GM19239 (cell line): ENCODE measurements at places on chromosomes 11 and 22.

- DNase-seq = no peak
These were observed 398.1 kb upstream of the API5 start for GRCh38 chr11:42913731-42914130.

DNA sequence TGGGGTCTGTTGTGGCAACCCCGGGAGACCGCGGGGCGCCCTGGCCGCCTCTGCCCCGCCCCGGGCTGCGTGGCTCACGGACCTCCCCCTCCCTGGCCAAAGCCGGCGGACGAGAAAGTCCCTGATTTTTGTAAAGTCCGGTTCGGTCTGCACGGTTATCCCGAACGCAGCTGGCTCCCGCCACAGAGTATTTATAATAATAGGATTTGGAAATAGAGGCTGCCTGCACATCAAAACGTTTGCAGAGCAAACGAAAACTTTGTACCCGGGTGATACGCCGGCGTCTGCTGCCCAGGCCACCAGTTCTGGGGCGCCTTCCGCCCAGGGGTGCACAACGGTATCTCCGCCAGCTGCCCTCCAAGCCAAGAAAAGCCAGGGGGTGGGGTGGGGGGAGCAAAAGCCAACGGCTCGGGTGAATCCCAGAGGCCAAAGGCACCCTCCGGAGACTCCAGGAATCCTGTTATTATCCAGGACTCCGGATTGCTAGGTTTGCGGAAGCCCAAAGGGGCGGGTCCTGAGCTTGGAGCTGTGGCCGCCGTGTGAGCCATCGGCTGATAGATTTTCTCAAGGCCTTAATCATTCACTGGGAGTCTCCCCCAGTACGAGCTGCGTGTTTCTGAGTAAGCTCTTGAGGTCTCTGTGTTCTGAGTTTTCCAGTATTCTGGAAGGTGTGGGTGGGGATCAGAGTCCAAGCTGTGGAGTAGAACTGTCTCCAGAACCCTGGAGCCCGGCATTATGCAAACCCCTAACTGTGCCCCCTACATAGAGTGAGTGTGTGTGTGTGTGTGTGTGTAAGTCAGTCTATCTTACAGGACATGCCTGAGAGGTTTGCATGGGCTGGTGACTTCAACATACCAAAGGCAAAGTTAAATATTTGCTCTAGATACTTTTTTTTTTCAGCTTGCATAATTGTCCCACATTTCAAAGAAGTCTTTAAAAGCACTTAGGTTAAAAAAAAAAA lies 673 bp upstream of the SHANK2 start:
- DNase-seq = peak; percentile 42

DNA sequence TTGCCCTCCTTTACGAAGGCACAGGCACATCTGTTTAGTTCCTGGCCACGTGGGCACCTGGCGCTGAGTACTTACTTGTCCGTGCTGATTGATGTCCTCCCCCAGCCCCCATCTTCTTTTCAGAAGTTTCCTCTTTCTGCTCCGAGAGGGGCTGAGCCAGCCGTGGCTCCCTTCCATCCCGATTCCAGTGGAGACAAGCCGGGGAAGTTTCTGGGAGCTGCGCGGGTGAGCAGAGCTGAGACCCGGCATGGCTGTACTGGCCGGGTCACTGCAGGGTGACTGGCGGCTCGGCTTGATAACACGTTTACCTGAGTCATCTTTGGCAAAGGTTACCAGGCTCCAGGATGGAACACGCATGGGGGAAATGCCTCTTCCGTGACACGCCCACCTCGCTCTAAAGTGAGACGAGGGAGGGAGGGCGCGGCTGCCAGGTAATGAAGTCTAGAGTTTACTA lies 45.4 kb upstream of the ATXN10 start:
- DNase-seq = no peak

DNA sequence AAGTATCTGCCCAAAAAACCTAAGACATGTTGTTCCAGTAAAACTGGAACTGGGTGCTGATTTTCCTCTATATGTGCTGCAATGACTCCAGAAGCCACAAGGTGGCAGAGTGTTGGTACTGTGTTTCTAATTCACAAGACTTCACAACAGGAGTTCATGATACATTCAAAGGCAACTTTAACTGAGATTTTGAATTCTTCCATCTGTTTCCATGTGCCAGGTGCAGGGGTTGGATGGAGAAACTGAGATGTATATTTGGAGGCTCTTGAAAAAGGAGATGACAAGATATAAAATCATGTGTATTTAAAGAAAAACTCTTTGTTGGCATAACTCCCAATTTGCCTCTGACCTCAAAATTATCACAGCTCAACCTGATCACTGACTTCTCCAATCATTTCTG lies 1098.6 kb upstream of the CCDC90B start:
- peak; percentile 2 for DNase-seq

DNA sequence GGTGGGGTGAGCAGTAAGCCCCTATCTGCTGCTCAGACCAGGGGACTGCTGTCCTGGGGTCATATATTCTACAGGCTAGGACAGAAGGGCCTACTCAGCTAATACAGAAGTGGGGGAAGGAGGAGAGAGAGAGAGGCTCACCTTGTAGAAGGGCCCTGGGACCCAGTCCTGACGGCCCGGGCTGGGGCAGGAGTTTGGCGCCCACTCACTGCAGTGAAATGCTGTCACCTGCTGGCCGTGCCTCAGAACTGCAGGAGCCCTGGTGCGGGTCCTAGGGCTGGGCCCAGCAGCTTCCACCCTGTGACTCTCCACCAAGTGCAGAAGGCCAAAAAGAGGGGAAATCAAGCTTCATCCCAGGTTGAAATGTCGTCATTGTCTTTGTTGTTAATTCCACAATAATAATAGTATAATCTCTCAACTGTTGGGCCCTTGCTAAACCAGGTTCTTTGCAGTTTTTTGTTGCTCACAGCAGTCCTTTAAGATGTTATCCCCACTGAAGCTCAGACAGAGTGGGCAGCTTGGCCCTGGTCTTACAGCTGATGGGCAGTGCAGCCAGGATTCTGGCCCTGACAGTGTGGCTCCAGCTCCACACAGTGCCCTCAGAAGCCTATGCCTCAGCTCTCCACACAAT lies 29.6 kb downstream of the TRIM29 start:
- DNase-seq = peak; percentile 88

DNA sequence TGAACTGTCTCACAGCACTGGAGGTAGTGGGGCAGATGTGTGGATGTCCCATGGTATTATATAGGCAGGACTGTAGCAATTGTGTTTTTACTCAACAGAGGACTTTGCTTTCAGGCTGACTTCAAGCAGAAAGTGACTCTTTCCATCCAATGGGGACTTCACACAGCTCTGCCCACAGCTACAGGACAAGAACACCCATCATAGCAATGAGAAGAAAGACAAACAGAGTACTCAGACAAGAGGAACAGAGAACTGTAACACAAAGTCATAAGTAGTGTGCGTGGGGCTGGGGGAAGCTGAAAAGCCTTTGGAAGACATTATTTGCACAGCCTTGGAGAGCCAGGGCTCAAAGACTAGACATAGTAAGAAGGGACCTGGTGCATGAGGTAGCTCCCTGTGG lies 70.3 kb downstream of the CCDC81 start:
- DNase-seq = no peak
